ENCODE measurements at places on chromosomes 11 and 22.

DNA sequence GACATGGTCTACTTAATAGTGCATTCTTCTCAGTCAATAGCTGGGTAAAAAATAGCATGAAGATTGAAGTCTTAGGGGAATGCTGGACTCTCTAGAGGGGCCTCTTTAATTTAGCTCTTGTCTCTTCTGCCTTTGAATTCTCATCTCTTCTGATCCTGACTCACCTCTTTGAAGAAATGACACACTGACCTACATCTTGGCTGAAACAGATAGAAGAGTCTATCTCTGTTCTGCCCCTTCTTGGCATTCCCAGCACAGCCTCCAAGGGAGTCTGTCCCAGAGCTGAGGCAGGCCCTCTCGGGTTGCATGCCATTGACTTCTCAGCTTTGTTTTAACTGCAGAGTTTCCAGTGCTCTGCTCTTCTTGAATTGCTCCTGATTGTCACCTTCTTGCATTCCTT is 55.7 kb downstream of the PTPRJ start:
- no peak for ATAC-seq

DNA sequence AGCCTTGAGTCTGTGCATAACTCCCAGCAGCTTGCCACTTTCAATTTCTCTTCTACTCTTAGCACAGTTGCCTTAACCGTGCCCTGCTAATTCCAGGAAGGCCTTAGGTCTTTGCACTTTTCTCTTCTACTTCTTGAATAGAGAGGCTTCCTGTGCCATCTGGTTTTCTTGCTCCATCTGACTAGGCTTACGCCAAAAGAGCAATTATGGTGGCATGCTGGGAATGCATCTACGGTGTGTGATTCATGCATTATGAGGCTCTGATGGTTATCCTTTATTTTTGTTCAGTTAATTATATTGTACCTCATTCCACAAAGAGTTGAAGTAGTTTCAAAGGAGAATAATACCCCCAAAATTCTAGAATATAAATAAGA is 29.4 kb downstream of the SIK2 start:
- ATAC-seq = no peak

GRCh38 chr11:116312570-116313391 is 460.0 kb downstream of the BUD13 start:
- peak; percentile 72 for ATAC-seq

DNA sequence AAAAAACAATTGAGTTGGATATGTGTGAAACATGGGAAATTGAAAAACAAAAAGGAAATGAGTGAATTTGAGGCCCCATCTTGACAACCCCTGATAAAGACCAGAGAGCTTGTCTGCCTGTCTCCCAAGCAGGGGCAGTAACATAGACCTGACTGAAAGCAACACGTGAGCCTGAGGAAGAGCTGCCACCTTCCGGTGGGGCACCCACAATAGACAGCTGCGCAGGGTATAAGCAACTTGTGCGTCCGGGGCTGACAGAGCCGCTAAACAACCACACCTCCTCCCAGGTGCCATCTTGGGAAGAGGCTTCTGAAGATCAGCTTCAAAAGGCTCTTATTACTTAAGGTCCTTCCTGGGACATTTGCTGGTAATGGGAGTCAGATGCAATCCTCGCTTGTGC is 166.8 kb downstream of the NTM start:
- ATAC-seq = no peak

DNA sequence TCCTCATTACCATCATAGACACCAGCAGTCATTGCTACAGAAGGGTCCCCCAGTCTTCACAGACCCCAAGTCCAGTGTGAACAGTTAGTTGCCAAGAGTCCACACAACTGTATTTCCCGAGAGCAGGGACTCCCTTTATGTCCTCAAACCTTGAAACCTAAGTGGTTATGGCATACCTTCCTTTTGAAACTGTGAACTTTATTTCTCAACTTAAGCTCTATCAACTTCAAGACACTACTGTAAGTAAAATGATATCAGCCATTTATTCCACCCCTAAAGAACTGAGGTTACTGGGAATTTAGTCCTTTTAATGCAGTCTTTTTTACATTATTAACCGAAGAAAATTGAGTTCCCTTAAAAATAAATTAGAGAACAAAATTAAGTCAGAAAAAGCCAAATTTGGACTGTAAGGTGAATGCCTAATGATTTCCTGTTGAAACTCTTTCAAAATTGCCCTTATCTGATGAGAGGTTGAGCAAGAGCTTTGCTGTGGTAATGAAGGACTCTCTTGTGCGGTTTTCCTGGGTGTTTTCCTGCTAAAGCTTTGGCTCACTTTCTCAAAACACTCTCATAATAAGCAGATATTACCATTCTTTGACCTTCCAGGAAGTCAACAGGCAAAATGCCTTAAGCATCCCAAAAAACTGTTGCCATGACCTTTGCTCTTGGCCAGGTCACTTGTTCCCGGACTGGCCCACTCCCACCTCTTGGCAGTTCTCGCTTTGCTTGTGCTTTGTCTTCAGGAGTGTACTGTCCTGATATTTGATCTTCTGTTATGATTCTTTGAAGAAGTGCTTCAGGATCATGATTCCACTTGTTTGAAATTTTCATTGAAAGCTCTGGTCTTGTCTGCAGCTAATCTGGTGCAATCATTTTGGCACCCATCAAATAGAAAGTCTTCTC is 765.4 kb upstream of the ANO3 start:
- peak; percentile 79 for ATAC-seq

GRCh38 chr11:94854770-94855633 is 86.8 kb downstream of the AMOTL1 start:
- no peak for ATAC-seq

- ATAC-seq = no peak
Measured at GRCh38 chr11:35839368-35840161, 104.3 kb upstream of the LDLRAD3 start.

GRCh38 chr22:44848791-44849420 is 96.5 kb downstream of the ARHGAP8 start:
- ATAC-seq = no peak

GRCh38 chr11:111730871-111731591 is 35.2 kb downstream of the PPP2R1B start:
- ATAC-seq = no peak

DNA sequence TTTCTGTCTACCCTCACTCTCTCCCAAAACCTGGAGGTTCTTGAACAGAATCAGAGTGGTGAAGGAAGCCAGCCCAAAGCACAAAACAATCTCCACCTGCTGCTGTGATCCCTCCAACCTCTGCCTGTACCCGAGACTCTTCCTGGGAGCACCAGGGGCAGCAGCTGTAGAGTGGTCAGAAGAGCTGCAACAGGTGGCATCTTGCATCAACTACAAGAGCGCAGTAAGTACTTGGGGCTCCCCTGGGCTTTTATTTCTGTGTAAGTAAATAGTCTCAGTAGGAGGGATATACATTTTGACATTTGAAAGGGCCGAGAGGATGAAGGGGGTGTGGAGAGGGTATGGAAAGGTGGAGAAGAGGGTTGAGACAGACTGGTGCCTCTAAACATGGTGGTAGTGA is 8.3 kb upstream of the UBQLNL start:
- no peak for ATAC-seq

DNA sequence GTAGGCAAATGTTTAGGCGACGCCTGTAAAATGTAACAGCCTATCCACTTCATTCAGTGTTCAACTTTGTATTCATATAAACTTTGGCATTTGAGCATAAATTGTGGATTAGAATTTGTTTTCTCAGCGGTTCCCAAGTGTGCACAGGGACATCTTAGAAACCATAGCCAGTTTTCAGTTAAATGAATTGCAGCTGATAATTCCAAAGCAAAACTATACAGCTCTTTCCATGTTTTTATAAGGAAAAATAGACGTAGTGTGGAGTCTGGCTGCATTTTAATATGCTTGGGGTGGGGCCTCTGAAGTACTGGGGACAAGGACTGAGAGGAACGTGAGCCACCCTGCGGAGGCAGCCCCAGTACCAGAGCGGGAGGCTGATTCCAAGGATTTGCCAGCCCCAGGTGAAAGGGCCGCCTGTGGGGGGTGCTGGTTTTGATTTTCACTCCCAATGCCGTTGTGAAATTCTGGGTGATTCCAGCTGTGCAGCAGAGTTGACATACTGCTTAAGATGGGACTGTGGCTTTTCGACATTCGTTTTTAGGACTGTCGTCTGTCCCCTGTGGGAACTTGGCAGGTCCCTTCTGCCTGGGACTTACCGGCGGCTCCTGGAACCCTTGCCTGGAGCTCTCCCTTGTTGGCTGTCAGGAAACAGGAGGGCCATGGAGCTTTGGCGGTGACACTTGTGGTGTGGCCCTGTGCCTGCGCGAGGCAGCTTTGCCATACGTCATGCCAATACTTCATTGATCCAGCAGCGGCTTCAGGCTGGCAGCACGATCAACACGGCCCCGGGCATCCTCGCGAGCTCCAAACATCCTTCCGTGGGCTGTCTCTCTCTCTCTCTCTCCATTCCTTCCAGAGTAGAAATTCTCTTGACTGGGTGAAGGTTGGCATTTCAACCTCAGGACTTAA is 370.9 kb downstream of the TBC1D22A start:
- ATAC-seq = no peak

DNA sequence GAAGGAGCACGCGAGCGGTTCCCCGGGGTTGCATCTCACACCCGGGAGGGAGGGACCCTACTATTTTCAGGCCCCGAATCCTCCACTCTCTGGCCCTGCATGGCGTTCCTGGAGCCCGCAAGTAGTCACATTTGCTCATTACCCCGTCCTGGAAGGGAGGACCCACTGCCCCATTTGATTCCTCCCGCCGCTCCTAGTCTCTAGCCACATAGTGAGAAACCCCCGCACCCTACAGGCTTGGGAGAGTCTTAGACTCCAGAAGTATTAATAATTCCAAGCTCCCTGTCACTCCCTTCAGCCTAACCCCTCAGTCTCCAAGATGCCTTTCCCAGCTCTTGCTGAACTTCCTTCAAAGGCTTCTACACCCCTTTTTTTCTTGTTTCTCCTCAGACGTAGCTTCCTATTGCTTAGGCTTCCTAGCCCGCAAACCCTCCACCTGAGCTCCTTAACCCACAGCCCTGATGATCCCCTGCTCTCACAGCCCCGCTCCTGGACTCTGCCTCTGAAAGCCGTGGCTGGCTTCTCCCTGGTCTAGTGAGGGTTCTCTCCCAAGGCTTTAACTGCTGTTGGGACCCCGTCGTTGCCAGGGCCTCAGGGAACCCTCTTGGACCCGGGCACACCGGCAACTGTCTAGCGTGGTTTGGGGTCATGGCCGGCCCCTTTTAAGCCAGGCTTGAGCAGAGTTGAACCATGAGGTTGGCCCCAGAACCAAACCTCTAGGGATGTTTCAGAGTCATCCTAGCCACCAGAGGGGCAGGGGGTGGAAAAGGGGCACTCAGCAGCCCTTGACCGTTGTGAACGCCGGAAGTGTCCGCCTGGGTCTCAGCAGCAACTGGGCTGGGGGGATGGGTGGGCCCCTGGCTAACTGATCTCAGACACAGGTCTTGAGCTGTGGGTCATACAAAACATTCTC is 862 bp downstream of the GGA1 start:
- no peak for ATAC-seq

DNA sequence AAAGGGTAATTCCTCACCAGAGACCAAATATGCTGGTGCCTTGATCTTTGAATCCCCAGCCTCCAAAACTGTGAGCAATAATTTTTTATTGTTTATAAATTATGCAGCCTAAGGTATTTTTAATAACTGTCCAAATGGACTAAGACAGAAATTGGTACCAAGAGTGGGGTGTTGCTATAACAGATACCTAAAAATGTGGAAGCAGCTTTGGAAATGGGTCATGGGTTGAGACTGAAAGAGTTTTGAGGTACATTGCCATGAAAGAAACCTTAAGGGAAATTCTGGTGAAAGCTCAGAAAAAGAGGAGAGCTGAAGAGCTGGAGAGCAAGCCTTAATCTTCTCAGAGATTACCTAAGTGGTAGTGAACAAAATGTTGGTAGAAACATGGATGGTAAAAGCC is 378.2 kb downstream of the NXPE2 start:
- ATAC-seq = no peak

GRCh38 chr11:122763108-122763507 is 75.2 kb upstream of the CRTAM start:
- ATAC-seq = no peak

DNA sequence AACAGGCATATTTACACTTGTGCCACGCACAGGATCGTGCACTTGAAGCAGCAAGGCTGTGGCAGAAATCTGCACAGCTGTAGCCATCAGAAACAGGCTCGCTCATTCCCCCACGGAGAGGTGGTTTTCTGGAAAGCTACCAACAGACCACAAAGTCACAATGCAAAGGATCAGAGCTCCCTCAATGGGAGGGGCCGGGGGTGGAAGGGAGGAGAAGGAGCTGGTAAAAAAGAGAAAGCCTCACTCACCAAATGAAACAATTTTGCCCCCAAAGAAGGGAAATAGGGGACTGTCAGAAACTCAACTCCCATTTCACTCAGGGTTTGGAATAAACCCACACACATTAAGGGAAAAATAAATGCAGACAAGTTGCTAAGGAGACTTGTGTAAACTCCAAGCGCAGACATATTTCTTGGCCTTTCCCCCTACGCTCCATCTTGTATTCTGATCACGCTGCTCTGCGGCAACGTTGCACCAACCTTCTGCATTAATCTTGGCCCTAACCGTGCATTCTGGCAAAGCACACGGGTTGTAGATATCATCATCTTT is 43.2 kb upstream of the BLID start:
- no peak for ATAC-seq

DNA sequence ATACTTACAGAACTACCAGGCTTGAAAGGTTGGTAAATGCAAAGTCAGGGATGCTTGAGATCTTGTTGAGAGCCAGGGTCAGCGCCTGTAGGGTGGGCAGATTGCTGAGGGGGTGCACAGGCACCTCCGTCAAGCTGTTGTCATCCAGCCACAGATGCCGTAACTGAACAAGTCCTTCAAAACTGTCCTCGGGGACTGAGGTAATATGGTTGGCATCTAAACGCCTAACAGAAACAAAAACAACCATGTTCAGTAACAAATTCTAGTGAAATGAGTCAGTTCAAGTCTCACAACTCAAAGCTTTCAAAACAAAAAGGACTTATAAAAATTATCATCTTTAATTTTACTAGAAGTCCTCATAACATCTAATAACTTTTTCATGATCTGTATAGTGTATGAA is 22.2 kb upstream of the CCDC34 start:
- no peak for ATAC-seq

GRCh38 chr11:130995266-130995665 is 79.0 kb upstream of the SNX19 start:
- ATAC-seq = no peak

- ATAC-seq = peak; percentile 77
Measured at GRCh38 chr11:120517801-120518291, 6.3 kb downstream of the GRIK4 start.

GRCh38 chr11:10764412-10764811 is 13.4 kb downstream of the CTR9 start:
- ATAC-seq = no peak
